ENCODE measurements at places on chromosomes 4 and X.

DNA sequence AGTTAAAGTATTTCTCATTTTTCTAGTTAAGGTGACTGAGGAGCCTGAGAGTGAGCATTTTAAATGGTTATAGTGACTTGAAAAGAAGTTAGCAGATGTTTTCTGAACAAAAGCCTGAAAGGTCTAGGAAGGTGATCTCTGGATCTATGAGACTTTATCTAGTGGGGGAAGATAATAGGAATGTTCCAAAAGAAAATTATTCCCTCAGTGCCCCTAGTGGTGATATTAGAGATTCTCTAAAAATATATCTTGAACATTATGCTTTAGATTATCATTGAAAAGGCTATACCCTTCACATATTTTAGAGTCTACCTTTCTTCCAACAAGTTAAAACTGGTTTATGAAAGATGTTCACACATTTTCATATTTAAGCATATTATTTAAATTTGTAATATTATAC lies 69.0 kb upstream of the SPANXN1 start:
- no peak for DNase-seq

- DNase-seq, result no peak
These were observed 18.5 kb upstream of the BDH2 start for GRCh38 chr4:103118166-103118565.

DNA sequence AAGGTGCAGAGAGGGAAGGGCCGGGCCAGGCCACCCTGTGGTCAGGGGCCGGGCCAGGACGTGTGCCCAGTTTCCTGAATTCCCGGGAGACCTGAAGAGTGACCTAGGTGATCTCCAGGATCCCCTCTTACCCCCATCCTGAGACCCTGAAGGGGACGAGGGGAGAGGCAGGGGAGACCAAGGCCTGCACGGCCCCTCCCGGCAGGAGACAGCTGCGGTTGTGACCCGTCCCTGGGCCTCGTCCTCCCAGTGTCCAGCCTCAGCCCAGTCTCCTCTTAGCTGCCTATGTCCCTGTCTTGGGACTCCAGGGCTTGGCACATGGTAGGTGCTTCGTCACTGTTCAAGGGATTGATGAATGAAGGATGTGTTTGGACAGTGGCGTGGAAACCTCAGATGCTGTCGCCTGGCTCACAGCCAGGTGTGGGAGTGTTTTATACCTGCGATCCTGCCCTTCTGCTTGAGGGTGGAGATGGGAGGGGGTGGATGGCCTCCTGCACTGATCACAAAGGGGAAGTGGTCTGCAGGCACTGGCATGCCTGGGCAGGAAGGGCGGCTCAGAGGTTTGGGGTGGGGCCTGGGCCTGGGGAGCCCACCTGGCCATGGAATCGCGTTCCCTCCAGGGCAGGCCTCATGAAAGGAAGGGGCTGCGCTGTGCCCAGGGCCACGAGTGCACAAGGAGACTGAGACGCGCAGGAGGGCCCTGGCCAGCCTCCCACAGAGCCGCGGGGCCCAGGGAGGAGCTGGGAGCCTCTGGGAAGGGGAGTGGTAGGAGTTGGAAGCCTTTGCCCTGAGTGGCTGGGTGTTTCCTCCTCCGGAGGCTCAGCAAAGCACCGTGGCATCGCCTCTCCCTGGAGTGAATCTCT lies 6.9 kb downstream of the SH3TC1 start:
- DNase-seq, result no peak

DNA sequence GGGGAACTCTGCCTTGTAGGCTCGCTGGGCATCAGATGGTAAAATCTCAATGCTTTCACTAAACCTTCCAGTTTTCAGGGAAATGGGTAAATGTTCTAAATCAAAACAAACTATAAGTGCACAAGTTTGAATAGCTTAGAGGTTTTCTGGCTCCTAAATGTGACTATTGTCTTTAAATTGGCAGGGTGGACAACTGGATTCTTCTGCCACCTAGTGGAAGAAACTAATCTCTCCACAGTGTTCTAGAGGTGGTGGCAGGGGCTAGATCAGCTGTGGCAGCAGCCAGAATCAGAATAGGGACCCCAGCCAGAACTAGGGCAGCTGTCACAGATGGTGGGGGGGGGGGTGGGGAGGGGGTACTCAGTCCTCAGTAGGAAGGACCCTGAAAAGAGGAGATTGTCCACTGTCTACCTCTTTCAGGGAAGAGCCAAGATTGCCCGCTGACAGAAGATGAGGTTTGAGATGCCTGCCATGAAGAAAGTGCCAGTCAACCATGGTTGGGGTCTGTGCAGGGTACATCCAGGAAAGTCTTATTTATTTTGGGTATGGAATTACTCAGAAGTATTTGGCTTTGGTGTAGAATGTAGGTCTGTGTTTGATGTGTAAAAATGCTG lies 201.4 kb downstream of the CCNG2 start:
- no peak for DNase-seq

DNA sequence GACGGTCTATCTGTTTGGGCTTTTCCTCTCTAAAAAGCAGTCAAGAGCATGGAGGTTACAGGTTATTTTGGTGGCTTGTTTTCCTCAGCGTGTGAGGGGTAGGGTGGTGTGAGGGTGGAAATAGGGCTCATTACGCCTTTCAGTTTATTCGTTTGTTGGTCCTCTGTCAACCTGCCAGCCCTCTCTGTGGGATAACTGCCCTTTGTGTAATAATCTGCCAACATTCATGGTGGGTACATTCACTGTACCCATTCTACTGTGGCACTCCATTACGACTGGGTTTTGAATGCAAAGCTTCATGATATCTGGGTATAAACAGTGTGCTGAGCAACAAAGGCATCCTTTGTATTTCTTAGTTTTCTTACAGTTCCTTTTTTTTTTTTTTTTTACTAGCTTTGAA lies 136.4 kb downstream of the ADGRL3 start:
- DNase-seq, result no peak

DNA sequence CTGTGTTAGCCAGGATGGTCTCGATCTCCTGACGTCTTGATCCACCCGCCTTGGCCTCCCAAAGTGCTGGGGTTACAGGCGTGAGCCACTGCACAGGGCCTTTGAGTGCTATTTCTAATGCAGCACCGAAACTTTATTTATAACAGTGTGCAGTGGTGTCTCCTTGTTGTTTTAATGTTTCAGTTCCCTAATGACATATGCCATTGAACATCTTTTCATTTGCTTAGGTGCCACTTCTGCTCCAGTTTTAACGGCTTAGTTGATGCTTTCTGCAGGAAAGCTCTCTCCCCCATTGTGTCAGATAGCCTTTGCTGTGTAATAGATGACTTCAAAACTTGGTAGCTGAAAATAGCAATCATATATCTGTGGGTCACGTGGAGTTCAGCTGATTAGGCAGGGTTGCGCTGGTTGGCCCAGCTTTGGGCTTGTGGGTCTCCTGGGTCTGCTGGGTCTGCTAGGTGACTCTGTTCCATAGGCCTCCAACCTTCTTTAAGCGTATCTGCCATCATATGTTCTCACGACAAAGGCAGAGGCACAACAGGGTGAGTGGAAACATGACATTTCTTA lies 76.4 kb upstream of the SHISA3 start:
- DNase-seq, result no peak
